ENCODE measurements at places on chromosomes 7 and 10. TPM values are rescaled to one million over a fixed set of nuclear protein-coding genes. Genes with fewer than 3 reads are reported as not detected.

- peak; percentile 46 for DNase-seq
Measured at GRCh38 chr10:123009105-123009820, 457 bp downstream of the ACADSB start.

- DNase-seq: no peak
Measured at GRCh38 chr7:51268859-51269258, 47.8 kb downstream of the COBL start.

- no peak for DNase-seq
Measured at GRCh38 chr10:107166403-107166802, 1.9 kb upstream of the SORCS1 start.

DNA sequence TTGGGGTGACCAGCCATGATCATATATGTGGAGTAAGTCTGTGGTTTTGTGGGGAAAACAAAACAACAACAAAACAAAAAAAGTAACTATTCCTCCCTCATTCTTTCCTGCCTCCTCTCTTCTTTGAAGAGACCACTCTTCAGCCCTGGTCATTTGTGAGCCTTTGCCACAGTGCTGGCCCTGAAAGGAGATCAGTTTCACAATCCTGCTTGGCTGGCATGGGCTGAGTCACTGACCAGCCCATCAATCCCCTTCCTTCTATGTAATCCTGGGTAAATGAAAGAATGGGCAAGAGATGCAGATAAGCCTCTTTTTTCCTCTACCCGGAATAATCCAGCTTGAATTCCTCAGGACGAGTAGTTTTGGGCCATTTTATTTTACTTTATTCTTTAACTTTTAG, 13.6 kb downstream of the CSTF2T start:
- DNase-seq: no peak

DNA sequence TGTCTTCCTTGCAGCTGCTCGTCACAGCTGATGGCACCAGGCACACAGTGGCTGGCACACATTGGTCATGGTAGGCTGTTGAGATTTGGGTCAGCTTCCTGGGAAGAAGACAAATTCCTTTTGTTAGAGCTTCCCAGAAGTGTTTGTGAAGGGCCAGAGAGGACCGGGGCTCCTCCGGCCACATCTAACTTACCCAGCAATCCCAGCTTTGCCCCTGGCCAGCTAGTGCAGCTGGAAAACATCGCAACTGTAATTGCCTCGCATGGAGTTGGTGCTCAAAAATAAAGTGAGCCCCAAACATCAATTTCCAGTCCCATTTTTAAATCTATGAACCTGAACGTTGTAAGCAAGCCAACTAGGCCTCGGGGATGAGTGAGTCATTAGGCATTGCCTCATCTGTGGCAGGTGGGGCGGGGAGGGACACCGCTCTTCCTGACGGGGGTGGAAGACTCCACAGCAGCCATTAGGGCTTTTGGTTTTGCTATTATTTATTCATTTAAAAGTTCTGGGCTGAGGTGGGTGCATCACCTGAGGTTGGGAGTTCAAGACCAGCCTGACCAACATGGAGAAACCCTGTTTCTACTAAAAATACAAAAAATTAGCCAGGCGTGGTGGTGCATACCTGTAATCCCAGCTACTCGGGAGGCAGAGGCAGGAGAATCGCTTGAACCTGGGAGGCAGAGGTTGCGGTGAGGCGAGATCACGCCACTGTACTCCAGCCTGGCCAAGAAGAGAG, 12.4 kb downstream of the CPA5 start:
- no peak for DNase-seq

Gene ANKRD22
- total RNA-seq: under 0.01 TPM

Gene SH2D4B
- 1.2 TPM for total RNA-seq

Gene SPAG6
- total RNA-seq: 0.41 TPM

Measured in frontal cortex (tissue), 4 donors.